HCT116 (cell line): ENCODE measurements at places on chromosomes 12 and 14. TPM values are rescaled to one million over a fixed set of nuclear protein-coding genes. Genes with fewer than 3 reads are reported as not detected.

DNA sequence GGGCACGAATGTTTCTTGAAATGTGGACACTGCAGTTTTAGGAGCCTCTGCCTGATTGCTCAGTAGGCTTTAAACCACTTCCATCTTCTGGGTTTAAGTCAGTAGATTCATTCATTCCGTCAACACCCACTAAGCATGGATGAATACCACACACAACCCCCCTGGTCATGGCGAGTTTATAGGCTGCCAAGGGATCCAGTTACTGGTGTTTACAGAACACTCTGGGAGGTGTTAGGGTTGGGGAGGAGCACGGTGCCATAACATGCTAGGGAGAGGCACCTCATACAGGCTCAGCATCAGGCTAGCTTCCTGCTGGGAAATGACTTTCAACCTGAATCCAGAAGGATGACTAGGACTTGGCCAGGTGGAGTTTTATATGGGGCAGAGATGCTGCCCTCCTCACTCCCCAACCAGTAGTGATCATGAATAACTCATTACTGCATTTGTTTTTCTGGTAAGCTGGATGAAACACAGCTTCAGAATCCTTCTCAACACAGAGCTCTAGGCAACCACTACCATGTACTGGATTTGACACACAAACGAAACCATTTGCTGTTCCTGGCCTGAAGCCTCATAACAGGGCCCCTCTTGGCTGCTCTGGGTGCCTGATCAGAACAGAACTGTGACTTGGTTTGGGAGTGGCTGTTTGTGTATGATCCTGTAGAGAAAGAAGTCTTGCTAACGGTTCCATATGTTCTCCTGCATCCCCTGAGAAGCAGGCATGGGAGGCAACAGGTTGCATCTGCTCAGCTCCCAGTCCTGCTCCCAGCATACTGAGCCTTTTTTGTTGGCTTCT, 47.9 kb downstream of the FBXW8 start:
- no peaks in the 10 kb centered on the region for H3K36me3 ChIP-seq
- no peaks in the 10 kb centered on the region for H3K27me3 ChIP-seq
- no peak for DNase-seq

The C1QL4 gene
- total RNA-seq: 8.1 TPM

- no peak overlapping the region for H3K4me3 ChIP-seq
- no peaks in the 10 kb centered on the region for H3K36me3 ChIP-seq
- no peak overlapping the region for H3K27ac ChIP-seq
- no peak for DNase-seq
Measured at GRCh38 chr12:28611449-28611848, 421.2 kb downstream of the CCDC91 start.

GRCh38 chr12:104733717-104734175, 224.3 kb downstream of the SLC41A2 start:
- no peak overlapping the region for H3K4me3 ChIP-seq
- H3K27ac ChIP-seq: no peak overlapping the region
- no peaks in the 10 kb centered on the region for H3K36me3 ChIP-seq
- no peaks in the 10 kb centered on the region for H3K4me1 ChIP-seq

- DNase-seq: no peak
- H3K4me3 ChIP-seq: no peak overlapping the region
- H3K4me1 ChIP-seq: peaks cover 46% of the 10 kb centered on the region
- H3K36me3 ChIP-seq: no peaks in the 10 kb centered on the region
- H3K27me3 ChIP-seq: no peaks in the 10 kb centered on the region
- H3K27ac ChIP-seq: no peak overlapping the region
Measured at GRCh38 chr14:53528185-53528671, 375.1 kb upstream of the DDHD1 start.

The TPH2 gene
- not detected for total RNA-seq

The RPS6KA5 gene
- total RNA-seq: 24.2 TPM

GRCh38 chr12:94553875-94554274, 94.2 kb upstream of the CEP83 start:
- H3K4me1 ChIP-seq: peaks cover 33% of the 10 kb centered on the region
- DNase-seq: no peak

- no peaks in the 10 kb centered on the region for H3K4me1 ChIP-seq
- no peaks in the 10 kb centered on the region; the same call in 1 of the 2 replicates for H3K36me3 ChIP-seq
- H3K27ac ChIP-seq: no peak overlapping the region
- no peaks in the 10 kb centered on the region for H3K27me3 ChIP-seq
- H3K4me3 ChIP-seq: no peak overlapping the region
Measured at GRCh38 chr14:35261774-35262173, 30.4 kb upstream of the PSMA6 start.

DNA sequence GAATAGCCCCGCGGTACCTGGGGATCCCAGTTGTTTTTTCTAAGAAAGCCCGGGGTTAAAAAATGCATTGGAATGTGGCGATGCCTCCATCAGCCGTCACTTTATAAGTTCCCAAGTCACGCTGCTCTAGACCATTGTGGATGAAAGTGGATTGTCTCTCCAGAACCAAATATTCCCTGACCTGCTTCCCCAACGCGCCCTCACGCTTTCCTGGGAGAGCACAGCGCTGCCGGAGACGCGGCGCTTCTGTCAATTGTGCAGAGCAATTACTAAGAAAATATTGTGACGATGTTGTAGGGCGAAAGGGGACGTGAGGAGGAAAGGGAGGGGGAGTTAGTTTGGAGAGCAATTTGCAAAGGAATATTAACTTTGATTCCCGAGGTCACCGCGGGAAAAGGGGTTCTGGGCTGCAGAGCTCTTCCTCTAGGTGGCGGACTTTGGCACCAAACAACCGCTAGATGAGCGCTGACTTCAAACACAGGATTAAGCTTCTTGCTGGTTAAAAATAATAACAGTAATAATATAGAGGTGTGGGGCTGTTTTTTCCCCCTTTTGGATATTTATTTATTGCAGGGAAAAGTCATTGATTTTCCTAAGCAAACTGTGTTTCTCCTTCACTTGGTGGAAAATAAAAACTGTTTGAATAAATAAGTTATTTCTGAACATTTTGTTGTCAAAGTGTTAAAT, 9.6 kb upstream of the FOXG1 start:
- no peak overlapping the region for H3K4me3 ChIP-seq
- no peak for DNase-seq
- H3K27ac ChIP-seq: no peak overlapping the region
- H3K36me3 ChIP-seq: no peaks in the 10 kb centered on the region
- H3K27me3 ChIP-seq: no peaks in the 10 kb centered on the region

GRCh38 chr14:64195199-64195598, 99.0 kb downstream of the ESR2 start:
- no peak overlapping the region for H3K27ac ChIP-seq
- H3K4me1 ChIP-seq: no peaks in the 10 kb centered on the region

The BDKRB1 gene
- not detected for total RNA-seq

The PLA2G1B gene
- total RNA-seq: 2.0 TPM

- no peaks in the 10 kb centered on the region for H3K36me3 ChIP-seq
- no peak overlapping the region for H3K27ac ChIP-seq
- no peak for DNase-seq
- H3K27me3 ChIP-seq: no peaks in the 10 kb centered on the region
- no peaks in the 10 kb centered on the region for H3K4me1 ChIP-seq
- no peak overlapping the region for H3K4me3 ChIP-seq
Measured at GRCh38 chr12:109541413-109541726, 31.9 kb downstream of the MMAB start.

The ZNF140 gene
- not detected for total RNA-seq

DNA sequence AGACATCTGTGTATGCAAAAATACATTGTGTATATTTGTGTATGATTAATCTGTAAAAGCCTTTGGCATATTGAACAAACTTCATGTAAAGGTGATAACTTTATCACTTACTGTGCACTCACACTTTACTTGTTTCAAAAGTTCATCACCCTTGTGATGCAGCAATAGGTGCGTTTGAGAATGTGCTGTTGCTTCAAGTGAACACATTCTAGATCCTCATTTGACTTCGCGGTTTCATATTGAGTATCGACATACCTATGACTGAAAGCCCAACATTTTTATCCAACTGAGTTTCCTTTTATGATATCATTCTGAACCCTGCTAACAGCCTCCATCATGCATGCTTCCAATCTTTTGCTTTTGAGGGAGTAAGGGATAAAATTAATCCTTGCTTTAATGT, 1086.9 kb downstream of the TMEM121 start:
- H3K36me3 ChIP-seq: no peaks in the 10 kb centered on the region
- no peak for DNase-seq
- no peak overlapping the region for H3K27ac ChIP-seq
- H3K4me1 ChIP-seq: no peaks in the 10 kb centered on the region

DNA sequence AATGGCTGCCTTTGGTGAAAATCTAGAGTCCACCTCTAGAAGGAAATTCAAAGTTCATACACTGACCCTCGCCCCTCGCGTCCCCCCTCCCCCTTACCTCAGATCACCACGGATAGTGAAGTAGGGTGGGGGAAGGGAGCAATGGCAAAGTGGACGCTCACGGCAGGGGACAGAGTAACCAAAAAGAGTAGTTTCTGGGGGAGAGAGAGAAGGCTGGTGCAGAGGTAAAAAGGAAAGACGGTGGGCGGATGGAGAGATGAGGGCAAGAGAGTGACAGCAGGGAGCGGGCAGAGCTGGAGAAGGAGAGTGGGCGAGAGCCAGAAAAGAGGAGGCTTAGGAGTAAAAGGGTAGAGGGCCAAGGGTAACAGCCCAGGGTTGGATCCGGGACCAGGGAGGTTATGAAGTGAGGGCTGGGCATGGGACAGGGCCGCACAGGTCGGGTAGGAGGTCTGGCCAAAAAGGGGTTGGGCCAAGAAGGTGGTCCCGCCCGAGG, 423 bp downstream of the ALDH6A1 start:
- no peaks in the 10 kb centered on the region for H3K27me3 ChIP-seq
- H3K4me1 ChIP-seq: no peaks in the 10 kb centered on the region; the same call in 1 of the 2 replicates
- no peak for DNase-seq
- no peaks in the 10 kb centered on the region for H3K36me3 ChIP-seq

The MMP19 gene
- total RNA-seq: 2.3 TPM

The A2ML1 gene
- not detected for total RNA-seq

DNA sequence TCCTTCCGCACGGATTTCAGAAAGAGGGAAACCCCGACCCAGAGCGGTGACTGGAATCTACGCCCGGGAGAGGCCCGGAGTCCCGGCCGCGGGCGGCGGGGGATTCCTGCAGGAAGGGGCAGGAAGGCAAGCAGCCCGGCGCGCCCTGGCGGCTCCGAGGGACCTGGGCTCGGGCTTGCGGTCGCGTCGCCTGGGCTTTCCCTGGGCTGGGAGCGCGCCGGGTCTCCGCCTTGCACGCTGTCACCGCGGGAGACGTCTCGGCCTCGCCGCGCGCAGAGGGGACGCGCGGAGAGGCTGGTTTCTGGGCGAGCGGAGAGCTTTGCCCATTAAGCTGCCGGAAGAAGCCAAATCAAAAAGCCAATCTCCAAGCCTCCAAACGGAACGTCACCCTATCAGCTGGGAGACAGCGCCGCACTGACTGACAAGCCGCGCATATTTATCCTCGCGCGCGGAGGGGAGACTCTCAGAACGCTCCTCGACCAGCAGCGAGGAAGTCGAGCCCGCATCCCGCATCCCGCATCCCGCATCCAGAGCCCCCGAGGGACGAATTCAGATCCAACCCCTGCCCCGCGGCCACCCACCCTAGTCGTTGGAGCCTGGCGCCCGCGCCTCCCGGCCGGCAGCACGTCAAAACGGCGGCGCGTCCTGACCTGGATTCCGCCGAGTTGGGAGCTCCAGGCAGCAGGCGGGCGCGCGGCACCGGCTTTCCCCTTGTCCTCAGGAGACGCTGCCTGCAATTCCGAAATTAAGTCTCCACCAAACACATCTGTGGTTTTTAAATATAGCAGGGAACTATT, at the start of gene SLC8A3:
TSS of gene SLC8A3 (minus strand) at position 293 of the 797 bp plus-strand sequence. CDS start 20,529 bp downstream, outside the sequence.
- peaks cover 17% of the 10 kb centered on the region for H3K27me3 ChIP-seq
- H3K36me3 ChIP-seq: no peaks in the 10 kb centered on the region
- no peak for DNase-seq
- H3K4me1 ChIP-seq: no peaks in the 10 kb centered on the region

DNA sequence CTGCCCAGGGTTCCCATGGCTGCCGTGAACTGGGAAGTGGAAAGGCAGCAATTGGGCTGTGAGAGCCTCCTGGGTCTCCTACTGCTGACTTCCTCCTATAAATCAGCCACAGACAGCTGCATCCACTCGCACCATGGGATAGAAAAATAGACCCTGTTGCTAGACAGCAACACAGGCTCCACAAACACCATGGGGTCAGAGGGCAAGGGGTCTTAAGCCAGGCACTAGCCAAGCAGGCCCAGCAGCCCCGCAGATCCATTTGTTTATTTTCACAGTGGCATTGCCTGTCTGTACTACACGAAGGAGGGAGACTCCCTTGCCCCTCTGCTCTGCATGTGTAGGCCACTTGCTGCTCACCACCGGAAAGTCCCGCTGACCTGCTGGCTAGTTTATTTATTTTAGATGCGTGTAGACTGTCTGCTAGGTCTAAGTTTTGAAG, 139.8 kb downstream of the DACT1 start:
- H3K27ac ChIP-seq: no peak overlapping the region
- peaks cover 15% of the 10 kb centered on the region for H3K4me1 ChIP-seq
- no peak for DNase-seq
- H3K27me3 ChIP-seq: no peaks in the 10 kb centered on the region; the same call in 1 of the 2 replicates
- H3K36me3 ChIP-seq: no peaks in the 10 kb centered on the region

GRCh38 chr14:101926085-101926484, 38.3 kb upstream of the DYNC1H1 start:
- H3K27me3 ChIP-seq: no peaks in the 10 kb centered on the region
- no peak overlapping the region for H3K4me3 ChIP-seq
- no peaks in the 10 kb centered on the region for H3K4me1 ChIP-seq
- no peaks in the 10 kb centered on the region; the same call in 1 of the 2 replicates for H3K36me3 ChIP-seq
- no peak for DNase-seq
- H3K27ac ChIP-seq: no peak overlapping the region

- H3K4me1 ChIP-seq: no peaks in the 10 kb centered on the region
- no peaks in the 10 kb centered on the region for H3K36me3 ChIP-seq
- no peak overlapping the region for H3K27ac ChIP-seq
- no peak for DNase-seq
Measured at GRCh38 chr14:106538201-106538600, 1011.8 kb downstream of the TMEM121 start.

DNA sequence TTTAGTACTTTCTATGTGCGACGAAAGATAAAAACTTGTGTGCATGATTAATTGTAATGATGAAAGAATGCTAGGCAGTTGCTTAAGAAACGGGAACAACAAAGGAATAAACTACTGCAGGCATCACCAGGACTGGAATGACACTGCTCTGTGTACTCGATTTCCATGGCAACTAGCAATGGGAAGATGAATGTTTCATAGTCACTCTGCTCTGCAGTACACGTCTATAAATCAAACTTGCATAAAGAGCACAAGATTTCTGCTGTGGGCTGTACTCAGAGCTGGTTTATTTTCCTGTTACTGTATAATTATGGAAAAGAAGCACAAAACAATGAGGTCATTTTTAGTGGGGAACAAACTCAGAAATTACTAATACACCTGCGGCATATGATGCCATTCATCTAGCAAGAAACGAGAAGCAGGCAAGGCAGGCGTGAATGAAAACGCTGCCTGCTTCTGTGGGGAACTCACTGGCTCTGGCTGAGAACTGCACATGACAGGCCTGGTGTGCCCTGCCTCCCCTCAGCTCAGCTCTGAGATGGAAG, 41.8 kb downstream of the EFCAB11 start:
- DNase-seq: no peak
- H3K4me1 ChIP-seq: 0 out of 2 replicates have a peak, but pooled peaks cover 3% of the 10 kb centered on the region
- H3K4me3 ChIP-seq: no peak overlapping the region
- H3K36me3 ChIP-seq: no peaks in the 10 kb centered on the region
- H3K27me3 ChIP-seq: no peaks in the 10 kb centered on the region
